Panc1 (cell line): ENCODE measurements at places on chromosomes 12 and 14. TPM values are rescaled to one million over a fixed set of nuclear protein-coding genes. Genes with fewer than 3 reads are reported as not detected.

DNA sequence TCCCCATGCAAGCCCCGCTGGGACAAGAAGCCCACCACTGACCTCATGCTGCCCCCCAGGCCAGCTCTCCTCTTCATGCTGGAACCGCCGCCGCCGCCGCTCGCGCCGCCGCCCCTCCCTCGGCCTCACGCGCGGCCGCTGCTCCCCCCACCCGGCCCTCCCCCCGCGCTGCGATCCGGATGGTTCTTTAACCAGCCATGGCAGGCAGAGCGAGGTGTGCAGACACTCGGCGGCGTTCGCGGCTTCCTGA lies at the start of gene DCAF5:
TSS of gene DCAF5 (minus strand) at position 218 of the 250 bp plus-strand sequence. CDS start at position 77, 141 bp downstream.
- peaks cover 3% of the 10 kb centered on the region for H3K36me3 ChIP-seq
- H3K4me3 ChIP-seq = peak within 1 kb of the TSS; percentile 82
- DNase-seq = no peak
- no peaks in the 10 kb centered on the region for H3K27me3 ChIP-seq
- H3K27ac ChIP-seq = peak within 1 kb of the TSS; percentile 83

- no peaks in the 10 kb centered on the region for H3K4me1 ChIP-seq
- no peaks in the 10 kb centered on the region for H3K27me3 ChIP-seq
- H3K36me3 ChIP-seq = no peaks in the 10 kb centered on the region
- DNase-seq = no peak
- H3K27ac ChIP-seq = no peak overlapping the region
- no peak overlapping the region for H3K4me3 ChIP-seq
Observed at GRCh38 chr14:52351233-52352060, 37.3 kb downstream of the PTGER2 start.

GRCh38 chr12:6233121-6233971 lies 33.1 kb downstream of the CD9 start:
- no peaks in the 10 kb centered on the region for H3K4me1 ChIP-seq
- H3K27me3 ChIP-seq = no peaks in the 10 kb centered on the region
- H3K36me3 ChIP-seq = no peaks in the 10 kb centered on the region
- DNase-seq = no peak
- H3K4me3 ChIP-seq = no peak overlapping the region
- no peak overlapping the region for H3K27ac ChIP-seq

DNA sequence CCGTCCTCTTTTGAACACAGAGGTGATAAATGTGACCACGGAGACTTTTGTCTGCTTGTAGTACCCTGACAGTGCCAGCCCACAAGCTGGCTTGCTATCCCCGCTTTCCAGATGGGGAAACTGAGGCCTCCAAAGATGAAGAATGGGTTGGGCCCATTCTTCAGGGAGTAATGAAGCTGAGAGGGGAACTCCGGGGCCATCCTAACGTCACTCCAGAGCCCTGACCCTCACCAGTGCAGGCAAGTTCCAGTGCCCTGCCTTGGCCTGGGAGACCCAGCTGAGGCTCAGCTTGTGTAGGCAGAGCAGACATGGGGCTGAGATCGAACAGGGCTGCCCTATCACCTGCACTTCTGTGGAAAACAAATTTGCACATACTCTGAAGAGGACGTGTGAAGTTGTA lies 277.1 kb downstream of the DPF3 start:
- DNase-seq = no peak
- no peak overlapping the region for H3K27ac ChIP-seq
- no peaks in the 10 kb centered on the region for H3K4me1 ChIP-seq

DNA sequence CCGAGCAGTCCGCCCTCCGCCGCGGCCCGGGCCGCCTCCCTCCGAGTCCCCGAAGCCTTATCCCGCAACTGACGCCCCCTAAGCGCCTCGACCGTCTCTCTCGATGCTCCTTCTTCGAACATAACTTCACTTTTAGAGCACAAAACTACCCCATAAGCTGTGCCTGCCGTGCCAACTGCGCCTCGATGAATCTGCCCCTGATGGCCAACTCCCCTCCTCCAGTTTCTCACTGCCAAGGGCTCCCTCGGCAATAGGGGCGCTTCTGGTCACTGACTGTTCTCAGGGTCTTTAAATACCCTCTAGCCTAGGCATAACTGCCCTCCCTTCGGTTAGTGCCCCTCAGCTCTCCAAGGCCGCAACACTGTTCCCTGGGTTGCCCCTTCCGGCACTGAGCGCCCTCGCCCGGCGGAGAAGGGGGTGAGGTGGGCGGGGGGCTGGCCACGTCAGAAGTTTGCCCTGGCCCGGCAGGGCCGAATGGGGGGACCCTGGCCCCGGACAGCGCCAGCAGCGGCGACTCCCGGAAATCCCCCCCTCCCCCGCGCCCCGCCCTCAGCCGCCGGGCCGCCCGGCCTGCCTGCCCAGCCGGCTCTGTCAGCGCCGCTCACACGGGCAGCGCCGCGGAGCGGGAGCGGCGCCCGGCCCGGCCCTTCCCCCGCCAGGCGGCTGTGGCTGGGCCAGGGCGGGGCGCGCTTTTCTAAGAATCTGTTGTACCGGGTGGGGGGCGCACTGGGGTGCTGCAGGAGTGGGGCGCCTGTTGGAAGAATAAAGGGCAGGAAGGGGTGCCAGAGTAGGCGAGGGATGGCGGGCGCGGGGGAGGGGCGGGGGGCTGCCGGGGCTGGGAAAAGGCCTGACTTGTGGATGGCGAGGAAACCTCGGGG lies 10.6 kb downstream of the RARG start:
- H3K27me3 ChIP-seq = no peaks in the 10 kb centered on the region
- peaks cover 55% of the 10 kb centered on the region for H3K4me1 ChIP-seq
- DNase-seq = no peak
- H3K4me3 ChIP-seq = peak overlapping the region; percentile 79

The SLC39A5 gene
- total RNA-seq = 0.23 TPM

The KRT71 gene
- total RNA-seq = not detected

The POU6F1 gene
- total RNA-seq = 3.1 TPM

The IKZF4 gene
- 6.9 TPM for total RNA-seq

GRCh38 chr12:53709671-53710070 lies 17.6 kb downstream of the CALCOCO1 start:
- H3K36me3 ChIP-seq = no peaks in the 10 kb centered on the region
- no peak overlapping the region for H3K4me3 ChIP-seq
- H3K27me3 ChIP-seq = no peaks in the 10 kb centered on the region; the same call in 1 of the 2 replicates
- no peaks in the 10 kb centered on the region for H3K4me1 ChIP-seq
- no peak for DNase-seq

DNA sequence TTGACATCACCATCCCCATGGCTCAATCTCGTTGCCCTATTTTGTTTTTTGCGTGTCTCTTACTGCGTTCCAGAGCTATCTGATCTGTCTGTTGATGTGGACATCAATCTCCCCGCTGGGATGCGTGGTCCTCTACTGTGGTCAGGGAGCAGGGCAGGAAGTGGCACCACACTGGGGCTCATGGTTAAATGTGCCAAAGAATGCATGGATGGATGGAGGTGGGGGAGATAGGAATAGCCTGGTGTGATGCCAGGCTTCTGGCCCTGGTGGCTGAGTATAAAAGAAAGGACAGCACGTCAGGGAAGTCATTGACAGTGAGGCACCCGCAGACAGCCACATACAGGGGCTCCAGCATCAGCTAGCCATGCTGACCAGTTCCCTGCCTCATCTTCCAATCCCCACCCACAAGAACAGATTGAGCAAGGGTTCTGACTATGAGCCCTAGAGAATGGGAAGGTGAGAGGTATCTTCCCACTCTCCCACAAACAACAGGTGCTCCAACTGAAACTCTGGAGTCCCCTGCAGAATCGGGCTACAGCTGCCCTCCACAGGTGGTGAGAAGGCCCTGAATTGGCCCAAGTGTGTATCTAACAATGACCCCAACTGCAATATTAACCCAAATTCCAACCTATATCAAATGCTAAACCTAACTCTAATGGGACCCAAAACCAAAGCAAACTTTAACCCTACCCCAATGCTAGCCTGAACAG lies 2.7 kb upstream of the BEGAIN start:
- no peaks in the 10 kb centered on the region for H3K27me3 ChIP-seq
- no peak overlapping the region for H3K27ac ChIP-seq
- no peaks in the 10 kb centered on the region for H3K36me3 ChIP-seq
- peaks cover 5% of the 10 kb centered on the region for H3K4me1 ChIP-seq
- DNase-seq = no peak

DNA sequence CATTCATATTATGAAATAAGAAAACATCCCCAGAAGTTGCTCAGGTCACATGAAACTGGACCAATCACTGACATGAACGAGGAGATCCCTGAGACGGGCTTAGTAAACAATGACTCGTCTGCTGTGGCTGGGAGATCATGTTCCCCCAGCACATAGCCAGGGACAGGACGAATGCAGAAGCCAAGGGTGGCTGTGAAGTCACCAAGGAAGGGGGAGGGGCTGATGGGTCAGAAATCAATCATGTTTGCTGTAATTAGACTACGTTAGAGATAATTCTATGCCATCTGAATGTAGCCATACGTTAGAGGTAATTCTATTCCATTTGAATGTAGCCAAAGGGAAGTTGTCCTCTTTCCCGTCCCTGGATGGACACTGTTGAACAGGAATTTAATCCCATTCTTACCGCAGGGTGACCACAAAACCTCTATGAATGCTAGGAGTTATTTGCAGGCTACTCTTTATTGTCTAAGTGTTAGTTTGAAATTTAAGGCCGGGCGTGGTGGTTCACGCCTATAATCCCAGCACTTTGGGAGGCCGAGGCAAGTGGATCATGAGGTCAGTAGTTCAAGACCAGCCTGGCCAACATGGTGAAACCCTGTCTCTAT lies 332.9 kb downstream of the TMEM132D start:
- DNase-seq = no peak
- H3K4me3 ChIP-seq = no peak overlapping the region
- H3K27ac ChIP-seq = no peak overlapping the region
- H3K27me3 ChIP-seq = no peaks in the 10 kb centered on the region; the same call in 1 of the 2 replicates
- H3K4me1 ChIP-seq = no peaks in the 10 kb centered on the region
- H3K36me3 ChIP-seq = no peaks in the 10 kb centered on the region

DNA sequence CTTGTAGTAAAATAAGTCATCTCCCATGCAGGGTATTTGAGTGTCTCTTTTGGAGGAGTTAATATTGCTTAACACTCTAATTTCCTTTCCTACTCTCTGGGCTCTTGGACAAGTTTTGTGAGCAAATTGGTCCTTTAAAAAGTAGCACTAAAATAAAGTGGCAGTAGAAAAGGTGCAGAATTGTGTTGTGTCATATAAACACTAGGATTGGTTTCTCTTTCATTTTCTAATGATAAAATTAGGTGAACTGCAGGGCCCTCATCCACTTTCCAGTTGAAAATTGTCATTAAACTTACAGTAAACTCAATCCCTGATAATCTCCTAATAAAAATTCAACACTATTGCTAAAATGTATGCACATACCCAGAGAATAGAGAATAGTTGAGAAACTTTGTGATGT lies 42.6 kb upstream of the REP15 start:
- no peak overlapping the region for H3K27ac ChIP-seq
- H3K4me3 ChIP-seq = no peak overlapping the region
- H3K27me3 ChIP-seq = no peaks in the 10 kb centered on the region
- no peak for DNase-seq
- H3K36me3 ChIP-seq = 0 out of 2 replicates have a peak, but pooled peaks cover 2% of the 10 kb centered on the region
- H3K4me1 ChIP-seq = no peaks in the 10 kb centered on the region

DNA sequence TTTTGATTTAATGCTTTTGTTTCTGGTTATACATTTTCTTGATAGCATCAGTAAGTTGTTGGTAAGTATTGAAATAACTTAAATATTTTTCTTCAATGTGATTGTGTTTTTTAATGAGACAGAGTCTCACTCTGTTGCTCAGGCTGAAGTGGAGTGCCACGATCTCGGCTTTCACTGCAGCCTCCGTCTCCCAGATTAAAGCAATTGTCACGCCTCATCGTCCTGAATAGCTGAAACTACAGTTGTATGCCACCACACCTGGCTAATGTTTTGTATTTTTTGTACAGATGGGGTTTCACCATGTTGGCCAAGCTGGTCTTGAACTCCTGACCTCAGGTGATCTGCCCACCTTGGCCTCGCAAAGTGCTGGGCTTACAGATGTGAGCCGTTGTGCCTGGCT lies 78.8 kb downstream of the FGD4 start:
- no peaks in the 10 kb centered on the region for H3K4me1 ChIP-seq
- no peaks in the 10 kb centered on the region for H3K36me3 ChIP-seq
- DNase-seq = no peak
- no peak overlapping the region for H3K27ac ChIP-seq

The CBLN3 gene
- 1.0 TPM for total RNA-seq

The LACRT gene
- not detected for total RNA-seq

DNA sequence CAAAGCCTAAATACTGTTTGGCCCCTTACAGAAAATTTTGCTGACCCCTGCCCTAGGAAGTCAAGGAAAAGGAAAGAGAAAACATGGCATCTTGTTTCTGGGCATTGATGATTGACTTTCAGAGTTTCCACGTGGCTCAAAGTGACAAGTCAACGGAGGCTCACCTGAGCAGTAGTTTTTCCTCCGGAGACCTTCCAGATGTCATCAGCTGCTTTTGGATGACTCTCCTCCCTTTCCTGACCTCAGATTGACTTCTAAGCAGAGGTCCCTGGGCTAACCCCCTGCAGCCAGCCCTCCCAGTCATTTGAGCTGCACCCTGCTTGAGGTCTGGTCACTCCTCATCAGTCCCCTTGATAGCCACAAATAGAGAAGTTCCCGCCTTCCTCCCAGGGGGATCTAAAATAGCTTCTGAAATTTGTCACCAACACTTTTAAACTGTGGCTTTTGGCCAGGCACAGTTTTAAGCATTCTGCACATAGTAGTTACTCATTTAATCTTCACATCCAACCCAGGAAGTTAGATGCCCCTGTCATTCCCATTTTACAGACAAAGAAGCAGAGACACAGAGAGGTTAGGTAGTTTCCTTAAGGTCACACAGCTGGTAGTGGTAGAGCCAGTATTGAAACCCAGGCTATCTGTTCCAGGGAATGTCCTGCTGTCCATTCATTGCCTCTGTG lies 143.4 kb downstream of the CHST11 start:
- peaks cover 13% of the 10 kb centered on the region for H3K4me1 ChIP-seq
- no peaks in the 10 kb centered on the region for H3K27me3 ChIP-seq
- no peak overlapping the region for H3K4me3 ChIP-seq

DNA sequence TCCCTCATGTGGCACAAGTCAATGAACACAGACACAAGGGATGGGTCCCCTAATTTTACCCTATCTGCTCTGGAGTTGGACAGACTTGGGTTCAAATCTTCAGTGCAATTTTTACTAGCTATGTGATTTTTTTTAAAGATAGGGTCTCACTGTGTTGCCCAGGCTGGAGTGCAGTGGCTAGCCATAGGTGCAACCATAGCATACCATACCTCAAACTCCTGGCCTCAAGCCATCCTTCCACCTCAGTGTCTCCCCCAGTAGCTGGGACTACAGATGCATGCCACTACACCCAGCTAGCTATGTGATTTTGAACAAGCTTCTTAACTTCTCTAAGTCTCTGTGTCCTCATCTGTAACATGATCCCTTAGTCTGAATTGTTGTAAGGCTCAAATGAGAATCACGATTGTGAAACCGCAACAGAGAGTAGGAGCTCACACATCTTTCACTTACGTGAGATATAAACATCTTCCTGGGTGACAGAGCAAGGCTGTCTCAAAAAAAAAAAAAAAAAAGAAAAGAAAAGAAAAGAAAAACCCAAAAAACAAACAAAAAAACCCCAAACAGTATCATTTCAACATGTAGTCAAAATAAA lies 4.7 kb downstream of the CALCOCO1 start:
- H3K36me3 ChIP-seq = no peaks in the 10 kb centered on the region; the same call in 1 of the 2 replicates
- no peak overlapping the region for H3K27ac ChIP-seq
- peaks cover 8% of the 10 kb centered on the region for H3K4me1 ChIP-seq
- DNase-seq = no peak
- H3K27me3 ChIP-seq = no peaks in the 10 kb centered on the region
